Lower leg skin (tissue), 4 donors: ENCODE measurements at places on chromosomes 16 and 17.

DNA sequence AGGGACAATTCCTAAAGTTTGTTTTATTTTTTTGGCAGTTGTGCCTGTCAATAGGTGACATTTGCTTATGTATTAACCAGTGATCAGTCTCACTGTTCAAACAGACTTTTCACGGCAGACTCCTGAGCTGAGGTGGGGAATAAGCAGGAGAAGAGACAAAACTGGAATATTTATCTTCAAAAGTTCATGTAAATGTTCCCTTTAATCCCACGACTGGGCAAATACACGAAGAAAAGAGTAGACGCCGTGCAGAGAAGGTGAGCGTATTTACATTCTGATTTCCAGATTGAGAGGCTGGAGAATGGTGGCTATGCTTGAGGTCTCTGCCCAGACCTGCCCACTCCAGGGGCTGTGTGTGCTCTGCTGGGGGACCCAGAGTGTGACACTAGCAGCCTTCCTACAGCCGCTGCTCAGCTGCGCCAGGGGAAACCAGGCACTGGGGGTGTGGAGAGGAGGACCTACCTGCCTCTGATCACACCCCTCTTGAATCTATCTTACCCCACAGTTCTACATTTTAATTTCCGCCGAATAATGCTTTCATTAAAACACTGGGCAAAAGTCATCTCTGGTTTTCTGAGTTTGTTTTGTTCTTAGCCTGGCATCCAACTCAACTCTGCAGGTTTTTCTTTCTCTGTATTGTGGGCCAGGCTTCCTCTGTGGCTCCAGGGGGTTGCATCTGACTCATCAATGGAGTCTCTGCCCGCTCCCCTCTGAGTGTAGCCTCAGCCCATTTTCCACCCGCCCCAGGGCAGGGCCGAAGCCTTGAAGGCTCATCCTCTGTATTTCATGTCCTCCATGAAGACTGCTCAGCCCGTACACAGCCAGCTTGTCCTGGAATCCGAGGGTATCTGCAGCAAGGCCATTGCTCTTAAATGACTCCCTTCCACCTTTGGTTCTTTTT lies 237.1 kb downstream of the NTN1 start:
- no peak for DNase-seq

DNA sequence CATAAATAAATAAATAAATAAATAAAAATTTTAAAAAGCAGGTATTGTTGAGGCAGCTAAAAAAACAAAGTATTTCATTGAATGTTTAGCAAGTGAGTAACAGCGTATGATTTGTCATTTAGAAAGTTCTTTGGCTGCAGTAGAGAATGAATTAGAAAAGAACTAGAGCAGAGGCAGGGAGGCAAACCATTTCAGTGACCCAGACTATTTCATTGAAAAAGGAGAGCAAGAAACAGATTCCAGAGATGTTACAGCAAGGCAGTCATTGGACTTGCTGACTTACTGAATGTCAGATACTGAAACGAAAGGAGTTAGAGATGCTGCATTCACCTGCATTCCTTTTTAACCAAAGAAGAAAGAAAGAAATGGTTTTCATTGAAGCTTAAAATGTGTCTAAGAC lies 105.5 kb upstream of the HLF start:
- no peak for DNase-seq

DNA sequence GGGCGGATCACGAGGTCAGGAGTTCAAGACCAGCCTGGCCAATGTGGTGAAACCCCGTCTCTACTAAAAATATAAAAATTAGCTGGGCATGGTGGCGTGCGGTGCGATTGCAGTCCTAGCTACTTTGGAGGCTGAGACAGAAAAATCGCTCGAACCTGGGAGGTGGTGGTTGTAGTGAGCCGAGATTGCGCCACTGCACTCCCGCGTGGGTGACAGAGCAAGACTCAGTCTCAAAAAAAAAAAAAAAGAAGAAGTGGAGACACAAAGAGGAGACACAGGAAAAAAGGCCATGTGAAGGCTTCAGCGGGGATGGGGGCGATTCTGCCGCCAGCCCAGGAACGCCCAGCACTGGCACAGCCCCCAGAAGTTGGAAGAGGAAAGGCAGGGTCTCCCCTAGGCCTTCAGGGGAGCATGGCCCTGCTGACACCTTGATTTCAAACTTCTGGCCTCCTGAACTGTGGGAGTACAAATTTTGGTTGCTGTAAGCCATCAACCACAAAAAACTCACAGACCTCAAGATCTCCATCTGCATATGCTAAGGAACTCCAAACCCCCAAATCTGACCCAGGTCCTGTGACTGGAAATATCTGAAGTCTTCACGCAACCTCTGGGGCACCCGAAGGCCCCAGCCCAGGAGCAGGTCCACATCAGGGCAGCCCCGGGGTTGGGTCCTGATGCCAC lies 7.0 kb downstream of the SGSH start:
- no peak for DNase-seq

- DNase-seq = no peak
Measured at GRCh38 chr16:53773881-53774280, 69.9 kb downstream of the FTO start.

- no peak for DNase-seq
Measured at GRCh38 chr17:30210366-30210765, 25.1 kb downstream of the SLC6A4 start.

DNA sequence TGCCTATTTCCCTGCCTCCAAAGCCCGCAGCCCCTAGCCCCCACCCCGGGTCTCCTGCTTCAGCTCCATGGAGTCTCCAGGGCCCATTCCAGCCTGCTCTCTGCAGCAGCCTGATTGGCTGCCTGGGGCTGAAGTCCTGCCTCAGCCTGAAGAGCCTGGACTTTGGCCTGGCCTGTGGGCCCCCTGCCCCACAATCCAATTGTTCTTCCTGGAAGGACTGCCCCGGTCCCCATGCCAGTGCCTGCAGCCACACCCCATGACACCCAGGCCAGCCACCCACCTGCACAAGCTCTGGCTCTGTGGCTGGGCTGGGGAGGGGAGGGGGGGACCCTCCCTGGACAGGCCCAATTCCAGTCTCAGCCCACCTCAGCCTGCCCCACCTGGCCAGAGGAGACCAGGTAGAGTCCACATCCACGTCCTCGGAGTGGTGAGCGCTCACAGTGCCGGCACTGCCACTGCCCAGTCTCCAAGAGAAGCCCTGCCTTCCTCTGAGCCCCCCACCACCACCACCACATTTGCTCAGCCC lies 12.3 kb downstream of the ENPP7 start:
- DNase-seq = no peak

DNA sequence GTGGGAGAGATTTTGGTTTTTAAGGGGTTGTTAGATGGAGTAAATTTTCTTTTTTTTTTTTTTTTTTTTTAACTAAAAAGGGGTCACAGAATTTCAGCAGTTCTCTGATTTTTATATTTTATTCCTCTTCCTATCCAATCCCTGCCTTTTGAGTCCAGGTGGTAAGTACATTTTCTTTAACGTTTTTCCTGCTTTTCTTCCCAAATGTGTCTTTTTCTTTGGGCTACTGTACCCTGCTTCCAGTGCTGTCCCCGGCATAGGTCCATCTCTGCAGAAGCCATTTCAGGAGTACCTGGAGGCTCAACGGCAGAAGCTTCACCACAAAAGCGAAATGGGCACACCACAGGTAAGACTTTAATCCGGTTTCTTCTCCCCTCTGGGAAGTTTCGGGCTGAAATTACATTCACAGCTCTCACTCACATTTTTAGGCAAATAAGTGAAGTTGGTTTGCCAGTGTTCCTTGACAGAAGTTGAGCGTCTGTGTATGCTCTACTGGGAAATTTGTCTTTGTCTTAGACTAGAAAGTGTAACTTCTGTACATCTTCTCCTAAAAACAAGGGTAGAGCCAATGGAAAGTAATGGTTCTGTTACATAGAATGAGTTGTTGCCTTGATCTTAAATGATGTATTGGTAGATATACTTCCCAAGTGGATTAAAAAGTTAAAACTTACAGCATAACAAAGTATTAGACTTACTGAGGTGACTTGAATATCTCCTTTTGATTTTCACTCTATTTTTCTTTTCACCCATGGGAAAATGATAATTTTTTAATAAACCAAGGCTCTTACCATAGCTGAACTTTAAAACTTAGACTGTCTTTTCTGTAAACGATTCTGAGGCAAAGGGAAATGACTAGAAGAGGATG lies 54.5 kb downstream of the TUBD1 start:
- DNase-seq = peak; percentile 68

GRCh38 chr17:1830288-1830687 lies 483 bp downstream of the RPA1 start:
- no peak for DNase-seq

DNA sequence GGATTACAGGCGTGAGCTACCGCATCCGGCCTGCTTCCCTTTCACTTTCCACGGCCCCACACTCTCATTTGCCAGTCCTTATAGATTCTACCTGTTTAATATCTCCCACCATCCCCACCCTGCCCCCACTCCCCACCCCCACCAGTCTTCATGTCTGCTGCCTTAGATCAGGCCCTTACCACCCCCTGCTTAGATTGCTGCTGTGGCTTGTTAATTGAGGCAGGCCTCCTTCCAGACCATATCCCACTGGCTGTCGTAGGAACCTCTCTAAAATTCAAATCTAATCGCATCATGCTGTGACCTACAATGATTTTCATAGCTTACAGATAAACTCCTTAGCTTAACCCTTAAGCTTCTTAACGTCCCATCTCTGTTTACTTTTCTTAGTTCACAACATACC lies 4.9 kb downstream of the IQCK start:
- no peak for DNase-seq

- no peak for DNase-seq
Measured at GRCh38 chr17:76704805-76705204, 6.0 kb downstream of the MXRA7 start.

DNA sequence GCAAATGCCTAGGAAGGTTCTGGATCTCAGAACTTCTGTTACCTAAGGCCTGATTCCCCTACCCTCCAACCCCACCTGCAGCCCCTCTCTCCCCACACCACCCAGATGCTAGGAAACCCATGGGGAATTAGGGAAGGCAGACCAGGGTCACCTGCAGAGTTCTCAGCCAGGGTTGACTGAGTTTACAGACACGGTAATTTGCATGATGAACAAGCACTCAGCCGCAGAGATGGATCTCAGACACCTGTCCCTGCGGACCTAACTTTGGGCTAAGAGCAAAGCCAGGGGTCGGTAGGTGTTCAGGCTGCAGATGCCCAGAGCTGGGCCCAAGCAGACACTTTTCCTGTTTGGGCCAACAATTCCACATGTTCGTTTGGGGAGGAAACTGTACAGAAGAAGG lies 2.9 kb downstream of the ABI3 start:
- DNase-seq = no peak

GRCh38 chr16:67963662-67964321 lies 4.6 kb downstream of the SLC12A4 start:
- DNase-seq = no peak

DNA sequence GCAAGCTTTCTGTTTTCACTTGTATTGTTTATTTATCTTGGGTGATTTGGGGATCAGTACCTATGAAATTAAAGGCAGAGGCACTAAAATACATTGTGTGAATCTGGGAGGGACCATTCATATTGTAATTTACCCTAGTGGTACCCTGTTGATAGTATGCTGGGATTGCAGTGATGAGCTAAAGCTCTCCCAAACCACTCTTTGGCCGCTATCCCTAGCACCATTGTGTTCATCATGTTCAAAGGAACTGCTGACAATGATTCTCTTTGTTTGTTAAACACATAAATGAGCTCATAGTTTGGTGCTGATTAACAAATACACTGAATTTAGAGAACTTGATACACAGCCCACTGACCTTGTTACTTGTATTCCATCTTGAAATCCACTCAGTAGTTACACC lies 1469.8 kb downstream of the CDH11 start:
- no peak for DNase-seq

DNA sequence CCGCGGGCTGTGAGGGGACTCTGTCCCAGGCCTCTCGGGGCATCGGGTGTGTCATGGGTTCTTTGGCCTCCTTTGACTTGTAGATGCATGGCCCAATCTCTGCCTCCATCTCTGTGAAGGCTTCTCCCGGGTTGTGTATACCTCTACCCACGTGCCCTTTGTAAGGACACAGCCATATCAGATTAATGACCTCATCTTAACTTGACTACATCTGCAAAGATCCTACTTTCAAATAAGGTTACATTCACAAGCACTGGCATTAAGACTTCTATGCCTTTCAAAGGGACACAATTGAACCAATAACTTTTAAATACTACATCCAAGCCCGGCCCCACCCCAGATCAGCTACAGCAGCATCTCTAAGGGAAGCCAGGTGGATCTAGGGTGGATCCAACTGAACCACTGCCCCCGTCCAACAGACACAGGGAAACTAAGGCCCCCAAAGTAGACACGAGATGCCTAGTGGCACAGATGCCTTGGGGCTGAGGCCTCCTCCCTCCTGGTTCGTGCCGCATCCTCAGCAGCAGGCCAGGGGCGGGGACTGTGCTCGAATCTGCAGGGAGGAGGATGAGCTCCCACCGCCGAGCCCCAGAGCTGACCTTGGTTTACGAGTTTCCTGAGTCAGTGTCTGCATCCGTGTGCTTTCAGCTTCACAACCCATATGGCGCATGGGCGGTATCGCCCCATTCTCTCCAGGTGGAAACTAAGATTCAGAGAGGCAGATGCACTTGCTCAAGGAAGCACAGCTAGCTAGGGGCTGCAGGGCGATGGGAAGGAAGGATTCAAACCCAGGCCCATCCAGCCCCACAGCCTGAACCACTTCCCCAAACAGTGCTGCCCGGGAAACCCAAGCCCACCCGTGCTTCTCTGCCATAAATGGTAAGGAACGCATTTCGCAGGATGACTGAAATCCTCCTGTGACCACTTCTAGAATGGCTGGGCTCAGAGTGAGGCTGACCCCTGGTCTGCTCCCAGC lies 353.3 kb downstream of the C16orf95 start:
- DNase-seq = no peak

DNA sequence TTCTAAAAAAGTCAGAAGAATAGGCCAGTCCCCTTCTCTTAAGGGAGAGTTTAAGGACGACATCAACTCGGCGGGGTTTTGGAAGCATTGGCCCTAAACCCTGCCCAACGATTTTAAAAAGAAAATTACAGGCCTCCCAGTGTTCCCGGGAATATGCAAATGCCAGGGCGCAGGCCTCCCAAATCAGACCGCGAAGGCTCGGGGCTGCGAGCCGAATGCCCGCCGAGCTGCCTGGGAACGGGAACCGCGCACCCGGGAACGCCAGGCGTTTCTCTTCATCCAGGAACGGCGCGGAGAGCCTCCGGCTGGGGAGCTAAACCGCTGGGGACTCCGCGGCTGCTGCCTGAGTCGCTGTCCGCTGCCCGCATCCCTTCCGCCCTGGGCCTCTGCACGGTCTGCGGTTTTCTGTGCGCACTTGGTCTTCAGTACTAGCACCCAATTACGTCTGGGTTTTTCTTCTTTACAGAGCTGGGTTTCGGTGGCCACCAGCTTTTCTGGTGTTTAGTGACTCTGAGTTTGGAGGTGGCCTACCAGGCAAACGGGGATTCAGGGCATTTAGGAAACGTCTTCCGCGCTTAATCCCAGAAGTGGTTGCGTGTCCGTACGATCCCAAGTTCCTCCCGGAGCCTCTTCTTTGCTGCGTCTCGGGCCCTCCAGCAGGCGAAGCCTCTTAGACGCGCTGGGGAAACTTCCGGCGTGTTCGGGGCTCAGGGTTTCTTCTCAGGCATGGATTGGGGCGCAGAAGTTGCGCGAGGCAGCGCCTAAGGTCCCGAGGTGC lies 5.7 kb downstream of the IRX5 start:
- no peak for DNase-seq
